ENCODE measurements at places on chromosomes 13 and 19. TPM values are rescaled to one million over a fixed set of nuclear protein-coding genes. Genes with fewer than 3 reads are reported as not detected.

CTXN1 gene
- total RNA-seq = 1.5 TPM

DNA sequence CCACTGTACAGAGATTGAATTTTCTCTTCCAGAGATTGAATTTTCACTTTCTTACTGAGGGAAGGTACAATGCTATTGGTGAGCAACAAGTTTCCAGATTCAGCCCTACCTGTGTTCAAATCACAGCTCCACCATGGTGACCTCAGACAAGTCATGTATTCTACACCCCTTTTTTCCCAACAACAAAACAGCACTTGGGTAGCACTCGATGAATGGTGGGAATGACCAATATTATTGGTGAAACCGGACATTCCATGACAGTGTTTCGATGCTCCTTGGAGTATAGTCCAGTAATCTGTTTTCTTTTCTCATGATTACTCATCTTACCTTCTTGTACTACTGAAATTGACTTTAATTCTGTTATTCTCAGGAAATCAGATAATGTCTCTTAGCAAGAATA is 266.2 kb upstream of the SOX21 start:
- H3K36me3 ChIP-seq = no peaks in the 10 kb centered on the region
- H3K27me3 ChIP-seq = no peaks in the 10 kb centered on the region
- no peak overlapping the region for H3K4me3 ChIP-seq
- no peak for DNase-seq
- H3K27ac ChIP-seq = no peak overlapping the region

DNA sequence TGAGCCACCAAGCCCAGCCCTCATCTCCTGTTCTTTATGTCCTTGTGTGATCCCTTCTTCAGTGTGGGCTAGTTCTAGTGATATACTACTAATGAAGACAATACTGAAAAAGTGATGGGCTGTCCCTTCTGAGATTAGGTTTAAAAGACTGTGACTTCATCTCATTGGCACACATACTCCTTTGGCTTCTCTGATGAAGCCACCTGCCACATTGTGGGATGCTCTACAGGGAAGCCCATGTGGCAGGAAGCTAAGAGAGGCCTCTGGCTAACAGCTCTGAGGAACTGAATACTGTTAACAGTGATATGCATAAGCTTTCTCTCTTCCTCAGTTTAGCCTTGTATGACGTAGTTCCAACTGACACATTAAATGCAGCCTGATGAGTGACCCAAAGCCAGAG is 13.6 kb downstream of the CSNK1A1L start:
- no peaks in the 10 kb centered on the region for H3K27me3 ChIP-seq
- H3K4me3 ChIP-seq = no peak overlapping the region
- H3K36me3 ChIP-seq = no peaks in the 10 kb centered on the region
- H3K4me1 ChIP-seq = no peaks in the 10 kb centered on the region

DNA sequence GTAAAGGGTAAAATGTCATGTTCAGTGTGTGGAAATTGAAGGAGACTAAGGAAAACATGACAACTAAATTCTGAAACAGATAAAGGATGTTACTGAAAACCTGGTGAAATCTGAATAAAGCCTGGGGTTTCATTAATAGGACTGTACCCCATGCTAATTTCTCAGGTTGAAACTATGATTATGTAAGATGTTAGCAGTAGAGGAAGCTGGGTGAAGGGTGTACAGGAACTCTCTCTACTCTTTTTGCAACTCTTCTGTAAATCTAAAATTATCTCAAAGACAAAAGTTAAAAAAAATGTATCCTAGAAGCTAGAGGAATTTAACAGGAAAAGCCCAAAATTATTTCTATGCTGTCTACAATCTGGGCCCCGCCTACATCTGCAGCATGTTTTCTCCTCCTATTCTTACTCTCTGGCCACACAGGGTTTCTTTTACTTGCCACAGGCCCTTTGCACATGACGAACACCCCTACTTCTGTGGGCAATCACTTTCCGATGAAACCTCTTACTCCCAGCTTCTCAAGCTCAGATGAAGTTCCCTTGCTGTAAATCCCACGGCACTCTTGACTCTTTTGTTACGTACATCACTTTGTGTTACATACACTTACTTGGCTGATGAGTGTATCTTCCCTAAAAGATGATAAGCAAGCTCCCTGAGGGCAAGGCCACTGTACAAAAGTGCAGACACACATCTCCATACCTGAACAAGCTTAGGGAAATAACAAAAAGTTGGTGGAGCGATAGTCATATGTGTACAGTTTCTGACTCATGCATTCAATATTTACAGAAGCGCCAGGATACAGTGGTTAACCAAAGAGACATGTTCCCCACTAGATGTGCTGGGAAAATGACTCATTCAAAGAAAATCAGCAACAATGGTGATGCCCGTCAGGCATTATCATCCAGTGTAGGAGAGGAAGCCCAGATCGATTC is 32.6 kb downstream of the RUBCNL start:
- H3K27ac ChIP-seq = no peak overlapping the region
- no peak overlapping the region for H3K4me3 ChIP-seq
- H3K27me3 ChIP-seq = no peaks in the 10 kb centered on the region
- H3K36me3 ChIP-seq = peaks cover 4% of the 10 kb centered on the region
- no peak for DNase-seq

Measured in colonic mucosa (tissue), 4 donors.